RCC 7860 (cell line): ENCODE measurements at places on chromosomes 2 and 18.

DNA sequence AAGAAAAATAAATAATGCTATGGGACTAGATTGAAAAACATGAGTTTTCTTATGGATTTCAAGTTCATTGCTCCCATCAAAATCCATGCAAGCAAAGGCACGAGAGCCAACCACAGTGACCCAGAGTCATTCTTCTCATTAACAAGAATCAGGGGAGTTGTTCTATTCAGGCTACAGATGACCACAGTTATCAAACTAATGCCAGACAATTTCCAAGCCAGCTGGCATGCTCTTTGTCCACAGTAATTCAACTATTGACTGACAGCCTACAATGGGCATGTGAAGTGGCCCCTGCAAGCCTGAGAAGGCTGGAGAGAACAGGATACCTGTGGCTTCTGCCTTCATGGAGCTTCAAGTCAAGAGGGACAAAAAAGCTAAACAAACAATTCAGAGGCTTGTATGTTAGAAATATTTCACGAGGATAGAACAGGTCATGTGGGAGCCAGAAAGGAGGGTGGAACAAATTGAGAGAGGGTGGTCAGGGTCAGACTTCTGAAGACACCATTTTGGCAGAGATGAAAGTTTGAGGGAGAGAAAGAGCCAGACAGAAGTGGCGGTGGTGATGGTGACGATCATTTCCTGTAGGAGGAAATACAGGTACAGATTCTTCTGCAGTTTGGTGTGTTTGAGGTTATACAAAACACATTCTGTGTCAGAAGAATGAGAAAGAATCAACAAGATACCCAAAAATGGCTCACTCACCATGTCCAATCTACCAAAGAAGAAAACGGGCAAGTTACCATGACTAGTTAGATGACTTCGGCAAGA, 732.4 kb downstream of the RNF144A start:
- no peak for DNase-seq

DNA sequence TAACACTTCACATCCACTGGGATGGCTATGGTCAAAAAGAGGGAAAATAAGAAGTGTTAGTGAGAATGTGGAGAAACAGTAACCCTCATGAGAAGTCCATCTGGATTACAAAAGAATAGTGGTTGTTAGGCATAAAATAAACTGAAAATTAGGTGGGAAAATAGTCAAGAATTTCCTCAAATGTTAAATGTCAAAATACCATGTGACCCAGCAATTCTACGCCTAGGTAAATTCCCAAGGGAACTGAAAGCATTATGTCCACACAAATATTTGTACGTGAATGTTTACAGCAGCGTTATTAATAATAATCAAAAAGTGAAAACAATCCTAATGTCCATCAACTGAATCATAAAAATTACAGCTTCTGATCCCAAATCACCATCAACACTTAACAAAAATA, 11.0 kb downstream of the WDR33 start:
- DNase-seq: no peak

DNA sequence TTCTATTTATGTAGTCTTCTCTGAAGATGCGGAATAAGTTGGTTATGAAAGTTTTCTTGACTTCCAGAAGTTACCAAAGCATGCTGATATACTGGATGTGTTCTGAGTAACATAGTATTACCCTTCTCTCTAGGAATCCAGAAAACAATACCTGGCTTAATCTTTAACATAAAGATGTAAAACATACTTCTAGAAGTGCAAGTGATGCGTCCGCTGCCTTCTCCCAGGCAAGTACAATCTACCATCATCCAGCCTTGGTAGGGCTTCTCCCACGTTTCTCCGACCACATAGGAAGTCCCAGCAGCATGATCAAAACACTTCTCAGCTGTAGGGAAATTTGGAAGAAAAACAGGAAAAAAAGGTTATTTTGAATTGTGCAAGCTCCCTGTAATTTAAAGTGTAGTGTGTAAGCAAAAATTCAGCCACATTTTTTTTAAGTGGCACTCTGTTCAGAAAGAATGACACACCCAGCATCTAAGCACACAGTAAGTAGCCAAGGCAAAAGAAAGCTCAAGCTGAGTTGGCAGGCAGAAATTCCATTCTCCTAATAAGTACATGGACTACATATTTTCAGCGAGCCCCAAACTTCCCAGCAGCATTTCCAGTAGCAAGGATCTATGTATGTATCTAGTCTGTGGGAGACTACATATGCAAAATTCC, 5.2 kb downstream of the FN1 start:
- DNase-seq: peak; percentile 17

DNA sequence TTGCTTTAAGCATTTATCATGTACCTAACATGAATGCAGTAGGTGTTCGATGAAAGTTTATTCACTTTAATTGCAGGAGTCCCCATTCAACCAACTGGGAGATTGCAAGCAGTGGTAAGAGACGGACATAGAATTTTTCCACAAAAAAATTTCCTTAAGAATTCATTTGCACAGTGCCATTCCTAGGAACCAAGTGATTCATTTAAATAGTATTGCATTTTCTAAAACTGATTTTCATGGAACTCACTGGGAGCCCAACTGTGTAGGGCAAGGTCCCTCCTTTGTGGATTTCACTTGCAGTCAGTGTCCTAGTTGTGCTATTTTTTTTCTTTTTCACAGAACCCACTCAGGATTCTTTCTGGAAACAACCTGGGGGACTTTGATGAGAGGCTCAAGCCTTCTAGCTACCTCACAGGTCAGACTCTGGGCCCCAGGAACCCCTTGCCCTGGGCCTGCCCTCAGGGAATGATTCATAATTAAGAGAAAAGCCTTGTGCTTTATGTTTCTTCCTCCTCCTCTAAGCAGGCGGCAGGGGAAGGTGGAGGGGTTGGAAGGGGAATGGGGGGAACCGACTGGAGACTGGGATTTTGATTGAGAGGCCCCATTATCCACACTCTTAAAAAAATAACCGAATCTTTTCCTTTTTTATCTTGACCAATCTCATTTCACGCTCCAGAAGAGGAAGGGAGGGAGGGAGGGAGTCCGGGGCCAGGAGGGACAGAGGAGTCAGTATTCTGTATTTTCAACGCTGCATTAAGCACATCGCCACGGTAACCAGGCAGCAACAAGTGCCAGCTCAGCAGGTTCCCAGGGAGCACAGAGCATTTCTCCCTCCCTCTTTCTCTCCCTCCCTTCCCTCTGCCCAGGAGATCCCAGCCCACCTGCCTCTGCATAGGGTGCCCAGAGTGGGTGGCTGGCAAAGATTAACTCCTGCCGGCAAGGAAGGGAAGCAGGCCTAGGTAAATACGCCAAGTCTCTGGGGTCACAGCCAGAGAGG, 51.8 kb downstream of the PSD4 start:
- peak; percentile 95 for DNase-seq

DNA sequence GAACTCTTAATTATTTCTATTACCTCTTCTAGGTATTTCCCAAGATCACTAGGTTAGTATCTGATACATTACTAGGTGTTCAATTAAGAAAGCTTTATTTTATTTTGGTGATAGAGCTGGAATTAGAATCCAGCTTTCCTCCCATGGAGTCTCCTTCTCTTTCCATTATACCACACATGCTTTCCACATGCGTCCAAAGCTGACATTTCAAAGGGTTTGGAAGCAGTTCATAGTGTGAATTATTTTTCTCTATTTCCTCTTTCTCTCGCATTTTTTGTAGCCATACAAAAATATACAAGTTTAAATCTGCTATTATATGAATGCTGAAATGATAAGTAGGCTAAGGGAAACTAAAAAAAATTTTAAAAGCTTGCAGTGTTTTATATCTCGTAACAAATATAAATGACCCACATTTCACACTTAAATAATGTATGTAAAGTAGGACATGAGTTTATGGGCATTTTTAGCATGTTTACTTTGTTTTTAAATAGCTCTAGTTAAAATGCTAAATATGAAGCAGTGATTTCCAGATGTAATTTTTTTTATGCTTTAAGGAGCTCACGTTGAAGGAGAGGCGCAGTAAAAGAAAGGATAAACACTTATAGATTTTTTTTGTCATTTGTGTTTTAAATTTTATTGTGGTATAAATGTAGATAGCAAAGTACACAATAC, 20.1 kb downstream of the ZC3H6 start:
- no peak for DNase-seq
